T-helper 1 cell (primary cell): ENCODE measurements at places on chromosomes 1 and 21.
A peak's percentile ranks its signal among the peaks of the same experiment; 100 is the strongest.

GRCh38 chr1:78436961-78437360 is 53.8 kb upstream of the PTGFR start:
- DNase-seq = no peak

GRCh38 chr1:82919837-82920236 is 1079.1 kb downstream of the TTLL7 start:
- no peak for DNase-seq

DNA sequence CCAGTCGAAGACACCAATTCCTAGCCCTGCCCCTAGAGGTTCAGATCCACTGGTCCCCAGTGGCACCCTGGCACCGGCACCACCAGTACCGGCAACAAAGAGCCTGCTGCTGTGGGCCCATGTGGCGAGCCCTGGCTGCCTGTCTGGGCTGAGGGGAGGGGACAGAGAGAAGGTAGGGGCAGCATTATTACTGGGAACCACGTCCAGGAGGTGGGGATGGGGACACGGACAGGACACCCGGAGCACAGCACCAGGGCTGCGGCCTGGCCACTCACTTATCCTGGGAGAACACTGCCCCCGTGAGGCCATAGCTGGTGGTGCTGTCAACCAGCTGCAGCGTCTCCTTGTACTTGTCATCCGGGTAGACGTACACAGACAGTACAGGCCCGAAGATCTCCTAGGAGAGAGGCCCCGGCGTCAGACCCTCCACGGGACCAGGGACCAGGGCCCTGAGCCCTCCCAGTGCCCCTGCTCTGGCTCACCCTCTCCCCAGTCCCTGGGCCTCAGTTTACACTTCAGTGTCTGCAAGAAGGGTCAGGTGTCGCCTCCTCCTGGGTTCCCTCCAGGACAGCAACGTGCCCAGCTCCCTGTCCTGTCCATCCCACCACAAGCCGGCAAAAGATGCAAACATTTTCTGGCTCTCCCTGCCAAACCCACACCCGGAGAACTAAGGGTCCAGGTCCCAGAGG is 15.8 kb upstream of the TAS1R2 start:
- DNase-seq = peak; percentile 42

DNA sequence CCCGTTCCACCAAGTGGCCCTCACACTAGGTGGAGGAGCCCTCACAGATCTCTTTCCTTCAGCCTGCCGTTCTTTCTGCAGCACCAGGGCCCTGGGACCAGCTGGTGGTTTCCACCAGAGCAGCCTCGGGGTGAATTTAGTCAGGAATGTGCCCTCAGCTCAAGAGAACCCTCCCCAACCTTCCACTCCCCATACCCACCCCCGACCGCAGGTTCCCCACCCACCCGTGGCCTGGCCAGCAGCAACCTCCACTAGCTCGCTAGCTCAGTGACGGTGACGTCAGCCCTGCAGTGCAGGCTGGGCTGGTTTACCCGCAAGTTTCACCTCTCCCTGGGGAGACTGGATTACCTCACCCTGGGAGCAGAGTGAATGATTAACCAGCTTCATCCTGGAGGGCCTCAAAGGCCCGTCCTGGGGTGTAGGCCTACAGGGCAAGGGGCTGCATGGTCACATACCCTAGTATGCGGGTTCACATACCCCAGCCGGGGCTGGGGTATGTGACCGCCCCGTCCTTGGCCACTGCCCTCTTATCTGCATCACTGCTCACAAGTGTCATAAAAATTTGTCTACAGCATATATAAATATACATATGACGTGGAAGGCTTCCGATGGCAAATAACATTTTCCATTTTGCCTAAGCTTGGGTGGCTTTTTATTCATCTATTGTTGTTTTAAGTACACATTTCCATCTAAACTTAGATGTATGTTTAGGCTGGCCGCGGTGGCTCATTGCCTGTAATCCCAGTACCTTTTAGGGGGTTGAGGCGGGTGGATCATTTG is 24.5 kb downstream of the ELF3 start:
- DNase-seq = no peak

GRCh38 chr1:154987326-154987725 is 4.2 kb downstream of the FLAD1 start:
- DNase-seq = no peak

GRCh38 chr1:220652995-220653394 is 37.2 kb upstream of the C1orf115 start:
- no peak for DNase-seq

GRCh38 chr1:167460836-167461235 is 57.5 kb downstream of the CD247 start:
- DNase-seq = no peak

- no peak for DNase-seq
These were observed 1530.9 kb upstream of the B3GALT2 start for GRCh38 chr1:194717334-194717733.

- no peak for DNase-seq
These were observed 2.8 kb downstream of the ARHGEF2 start for GRCh38 chr1:155975375-155976061.

DNA sequence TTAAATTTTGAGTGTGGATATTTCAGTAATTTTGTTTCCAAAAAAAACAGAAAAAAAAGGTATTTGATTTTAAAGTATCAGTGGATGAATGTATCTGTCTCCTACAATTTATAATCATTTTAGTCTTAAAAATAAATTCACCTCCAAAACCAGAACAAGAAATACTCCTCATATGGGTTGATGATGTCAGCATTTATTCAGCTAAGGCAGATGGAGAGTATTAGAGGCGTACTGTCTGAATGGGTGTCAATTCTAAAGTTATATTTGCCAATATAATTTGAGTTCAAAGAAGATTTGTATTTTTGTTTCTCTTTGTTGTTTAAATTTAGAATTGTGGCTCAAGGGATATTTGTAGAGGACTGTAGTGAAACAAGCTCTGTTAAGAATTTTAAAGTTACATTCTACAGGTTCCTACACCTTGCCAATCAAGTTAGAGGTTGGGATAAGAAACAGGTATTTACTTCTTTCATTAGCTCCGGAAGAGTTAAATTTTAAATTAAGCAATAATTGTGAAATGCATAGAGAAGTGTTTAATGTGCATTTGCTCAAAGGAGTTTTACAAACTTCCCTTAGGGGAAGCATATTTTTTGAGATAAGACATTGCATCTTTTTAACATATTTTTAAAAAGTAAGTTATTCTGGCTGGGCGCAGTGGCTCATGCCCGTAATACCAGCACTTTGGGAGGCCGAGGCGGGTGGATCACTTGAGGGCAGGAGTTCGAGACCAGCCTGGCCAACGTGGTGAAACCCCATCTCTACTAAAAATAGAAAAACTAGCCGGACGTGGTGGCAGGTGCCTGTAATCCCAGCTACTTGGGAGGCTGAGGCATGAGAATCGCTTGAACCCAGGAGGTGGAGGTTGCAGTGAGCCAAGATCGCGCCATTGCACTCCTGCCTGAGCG is 1.2 kb downstream of the PLA2G4A start:
- DNase-seq = no peak

DNA sequence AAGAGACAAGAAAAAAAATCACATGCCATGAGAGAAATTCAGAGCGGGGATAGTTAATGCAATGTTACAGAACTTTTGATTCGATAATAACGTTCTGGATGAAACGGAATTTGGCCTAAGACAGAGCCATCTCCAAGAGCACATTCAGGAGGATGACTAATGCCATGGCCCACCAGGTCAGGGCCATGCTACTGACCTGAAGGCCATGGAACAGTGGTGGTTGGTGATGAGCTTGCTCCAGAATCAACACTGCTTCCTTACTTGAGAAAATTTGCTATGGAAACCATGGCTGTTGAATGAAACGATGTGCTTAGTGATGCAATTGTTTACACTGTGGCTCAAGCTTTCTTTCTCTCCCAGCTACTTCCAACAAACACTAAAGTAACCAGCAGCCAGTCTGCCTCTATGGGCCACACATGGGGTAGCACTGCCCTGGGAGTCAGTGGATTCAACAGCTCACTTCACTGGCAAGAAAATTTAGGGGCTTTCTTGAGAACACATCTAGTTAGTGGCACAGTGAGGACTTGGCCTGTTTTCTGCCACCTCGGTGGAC is 299.1 kb downstream of the PCP4 start:
- DNase-seq = no peak

GRCh38 chr1:80731241-80731894 is 1069.4 kb upstream of the ADGRL2 start:
- no peak for DNase-seq

DNA sequence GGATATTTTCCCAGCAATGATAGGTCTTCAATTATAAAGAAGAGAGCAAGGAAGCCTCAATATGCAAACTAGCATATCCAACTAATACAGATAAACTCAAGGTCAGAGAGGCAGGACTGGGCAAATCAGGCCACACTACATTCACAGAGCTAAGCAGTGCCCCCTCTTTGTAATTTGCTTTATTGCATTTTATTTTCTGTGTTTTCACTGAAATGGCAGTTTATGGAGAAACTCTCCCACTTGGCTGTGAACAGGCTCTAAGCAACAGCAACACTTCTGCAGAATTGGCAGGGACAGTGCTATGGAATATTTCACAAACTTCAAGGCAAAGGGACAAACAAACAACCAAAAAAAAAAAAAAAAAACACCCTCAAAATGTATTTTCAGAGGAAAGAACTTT is 93.4 kb upstream of the SOD1 start:
- DNase-seq = no peak
